Neural progenitor cell (in vitro differentiated cells): ENCODE measurements at places on chromosomes 1 and 21. TPM values are rescaled to one million over a fixed set of nuclear protein-coding genes. Genes with fewer than 3 reads are reported as not detected.

CELA2B gene
- not detected in 2 replicates for total RNA-seq

TLR5 gene
- 0.30 and 0.68 TPM in 2 replicates for total RNA-seq

AGT gene
- total RNA-seq: 0.15 and 0.80 TPM in 2 replicates

RSPO1 gene
- total RNA-seq: 0.67 and 0.93 TPM in 2 replicates

PDC gene
- total RNA-seq: not detected in 2 replicates

TRIM67 gene
- total RNA-seq: not detected in 2 replicates

CCDC190 gene
- not detected in 2 replicates for total RNA-seq

GJA5 gene
- total RNA-seq: 0.11 and 0.12 TPM in 2 replicates

CBR3 gene
- total RNA-seq: not detected in 2 replicates

RCC1 gene
- total RNA-seq: 34.8 and 62.3 TPM in 2 replicates

PGBD2 gene
- 7.9 and 11.2 TPM in 2 replicates for total RNA-seq

HRNR gene
- total RNA-seq: not detected in 2 replicates

MPL gene
- 0.09 TPM in 1 of 2 replicates, not detected in the other for total RNA-seq

SDC3 gene
- total RNA-seq: 23.0 and 45.1 TPM in 2 replicates

UFC1 gene
- total RNA-seq: 114 and 133 TPM in 2 replicates

LMOD1 gene
- total RNA-seq: 0.37 and 1.2 TPM in 2 replicates

TRIM63 gene
- total RNA-seq: not detected in 2 replicates

FLG2 gene
- total RNA-seq: not detected in 2 replicates

RIMS3 gene
- total RNA-seq: 17.2 and 27.1 TPM in 2 replicates

LYPLAL1 gene
- total RNA-seq: 12.9 and 35.4 TPM in 2 replicates

SPRR5 gene
- total RNA-seq: not detected in 2 replicates

FCAMR gene
- total RNA-seq: not detected in 2 replicates

THEMIS2 gene
- 1.7 and 6.7 TPM in 2 replicates for total RNA-seq

LAMC1 gene
- 72.8 and 90.2 TPM in 2 replicates for total RNA-seq

DCST1 gene
- not detected in 2 replicates for total RNA-seq

KIAA1614 gene
- total RNA-seq: 0.56 and 3.8 TPM in 2 replicates

TLCD4 gene
- total RNA-seq: 3.2 and 5.7 TPM in 2 replicates

MROH7 gene
- 0.21 and 0.34 TPM in 2 replicates for total RNA-seq

CEP104 gene
- 12.9 and 13.2 TPM in 2 replicates for total RNA-seq

CCDC27 gene
- not detected in 2 replicates for total RNA-seq

B3GALT2 gene
- total RNA-seq: not detected in 2 replicates

S100A2 gene
- not detected in 2 replicates for total RNA-seq

HPCAL4 gene
- 0.13 and 0.19 TPM in 2 replicates for total RNA-seq

SYPL2 gene
- not detected in 2 replicates for total RNA-seq

PDZK1 gene
- total RNA-seq: 0.28 and 0.50 TPM in 2 replicates

HSD3B2 gene
- not detected in 2 replicates for total RNA-seq

TNFRSF9 gene
- not detected in 2 replicates for total RNA-seq

CBS gene
- 56.9 and 118 TPM in 2 replicates for total RNA-seq

FOXJ3 gene
- 48.8 and 58.5 TPM in 2 replicates for total RNA-seq

PPCS gene
- 43.1 and 63.3 TPM in 2 replicates for total RNA-seq

CLCA1 gene
- not detected in 2 replicates for total RNA-seq
